ENCODE measurements at places on chromosomes 6 and 20.

DNA sequence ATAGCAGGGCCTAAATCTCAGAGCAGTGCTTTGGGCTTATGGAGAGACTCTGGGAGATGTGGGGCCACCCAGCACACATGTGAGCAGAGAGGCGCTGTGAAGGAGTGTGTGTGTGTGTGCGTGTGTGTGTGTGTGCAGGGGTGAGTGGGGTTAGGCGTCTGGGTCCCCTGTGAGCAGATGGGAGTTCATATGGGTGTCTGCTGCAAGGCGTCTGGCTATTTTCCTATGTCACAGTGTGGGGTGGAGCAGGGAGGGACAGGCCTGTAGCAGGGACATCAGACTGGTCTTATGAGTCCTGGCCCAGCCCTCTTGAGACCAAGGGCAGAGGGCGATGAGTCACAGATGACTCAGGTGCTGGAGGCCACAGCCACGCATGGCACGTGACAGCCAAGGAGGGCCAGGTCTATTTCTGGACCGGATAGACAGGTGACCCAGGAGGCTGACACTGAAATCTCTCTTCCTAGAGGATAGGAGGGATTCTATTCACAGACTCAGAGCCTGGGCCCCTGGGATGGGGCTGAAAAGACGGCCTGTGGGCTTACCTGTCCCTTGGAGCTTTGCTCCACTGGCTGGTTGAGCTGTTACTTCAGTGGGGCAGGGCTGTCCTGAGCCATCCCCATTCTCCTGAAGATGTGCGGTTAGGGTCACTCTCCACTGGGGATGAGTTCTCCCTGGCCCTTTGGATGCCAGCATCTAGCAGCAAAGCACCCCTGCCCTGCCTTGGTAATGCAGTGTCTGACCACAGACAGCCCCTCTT, 28.9 kb downstream of the VEGFA start:
- DNase-seq, result no peak

- DNase-seq, result no peak
Measured at GRCh38 chr6:151092591-151092990, 147.2 kb upstream of the AKAP12 start.

DNA sequence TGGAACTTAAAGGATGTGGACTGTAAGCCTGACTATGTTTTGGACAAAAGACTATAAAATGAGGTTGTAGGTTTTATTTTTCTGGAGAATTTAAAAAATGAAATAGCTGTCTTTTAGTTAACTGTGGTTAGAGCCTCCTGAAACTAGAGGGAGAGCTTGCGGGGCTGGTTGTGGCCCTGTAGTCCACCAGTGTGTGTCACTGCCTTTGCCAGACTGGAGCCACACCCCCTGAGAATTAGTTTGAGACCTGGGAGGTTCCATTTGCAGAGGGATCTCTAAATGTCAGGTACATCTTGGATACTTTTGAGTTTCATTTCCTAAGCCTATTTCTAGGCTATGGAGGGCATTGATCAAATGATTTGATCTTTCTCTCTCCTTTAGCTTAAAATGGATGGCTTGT, 20.8 kb downstream of the ZC2HC1B start:
- DNase-seq, result no peak

DNA sequence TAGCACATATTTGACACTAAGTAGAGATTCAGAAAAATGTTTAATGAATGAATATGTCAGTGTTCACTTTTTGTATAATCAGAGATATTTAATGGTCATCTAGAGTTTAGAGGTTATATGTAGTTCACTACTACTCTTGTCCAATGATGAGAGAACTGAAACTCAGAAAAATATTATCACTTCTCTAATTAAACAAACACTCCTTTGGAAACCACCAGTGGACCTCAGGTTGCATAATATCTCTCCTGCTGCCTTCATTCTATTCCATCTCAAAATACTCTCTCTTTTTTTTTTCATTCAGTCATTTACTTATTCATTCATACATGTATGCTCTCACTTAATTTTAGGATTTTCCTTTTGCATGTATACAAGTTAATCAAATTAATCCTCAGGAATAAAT, 423.1 kb upstream of the RNF217 start:
- no peak for DNase-seq

GRCh38 chr6:29708432-29709179, 14.6 kb upstream of the HLA-F start:
- DNase-seq, result no peak

GRCh38 chr20:59178983-59179595, 15.5 kb downstream of the ZNF831 start:
- no peak for DNase-seq

- DNase-seq, result no peak
Measured at GRCh38 chr20:15922556-15922955, 650.7 kb downstream of the KIF16B start.

DNA sequence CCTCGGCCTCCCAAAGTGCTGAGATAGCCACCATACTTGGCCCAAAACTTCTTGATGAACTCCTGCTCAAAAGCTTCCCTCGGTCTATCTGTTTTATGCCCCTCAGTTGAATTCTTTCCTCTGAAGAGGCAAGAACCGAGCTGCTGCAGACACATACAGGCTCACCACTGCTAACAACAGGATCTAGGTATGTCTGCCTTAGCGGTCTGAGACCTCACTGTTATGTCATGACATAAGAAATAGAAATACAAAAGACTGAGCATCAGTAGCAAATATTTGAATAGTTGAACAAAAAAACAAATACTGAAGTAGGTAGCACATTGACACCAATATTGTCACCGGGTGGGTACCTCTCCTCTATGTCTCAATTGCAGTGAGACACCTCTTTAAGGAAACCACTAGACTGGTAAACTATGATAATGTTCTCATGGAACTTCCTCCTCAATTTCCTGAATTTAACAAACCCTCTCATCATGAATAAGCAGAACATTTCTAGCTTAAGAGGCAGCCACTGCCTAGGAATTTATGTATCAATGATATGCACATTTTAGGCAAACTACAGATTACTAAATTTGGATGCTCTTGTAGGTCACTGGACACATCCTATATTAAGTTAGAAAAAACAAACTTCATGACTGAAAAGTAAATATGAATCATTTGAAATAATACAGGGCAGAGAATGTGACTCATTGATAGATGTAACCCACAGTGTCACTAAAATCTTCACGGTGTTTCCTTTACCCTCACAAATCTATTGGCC, 9.4 kb upstream of the STXBP5 start:
- DNase-seq, result no peak

DNA sequence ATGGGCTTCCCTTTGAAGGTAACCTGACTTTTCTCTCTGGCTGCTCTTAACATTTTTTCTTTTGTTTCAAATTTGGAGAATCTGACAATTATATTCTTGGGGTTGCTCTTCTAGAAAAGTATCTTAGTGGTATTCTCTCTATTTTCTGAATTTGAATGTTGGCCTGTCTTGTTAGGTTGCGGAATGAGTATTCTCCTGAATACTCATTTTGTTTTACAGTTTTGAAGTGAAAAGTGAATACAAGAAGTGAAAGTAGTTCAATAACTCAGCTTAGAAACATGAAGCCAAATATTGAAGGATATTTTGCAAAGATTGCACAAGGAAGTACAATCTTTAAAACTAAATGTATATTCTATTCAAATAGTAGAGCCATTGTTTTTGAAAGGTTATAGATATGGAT, 120.2 kb upstream of the MAP3K4 start:
- DNase-seq, result peak; percentile 10

GRCh38 chr20:37877832-37878772, 24.8 kb upstream of the VSTM2L start:
- no peak for DNase-seq

GRCh38 chr6:111230351-111231089, 143.2 kb downstream of the SLC16A10 start:
- DNase-seq, result no peak

- DNase-seq, result no peak
Measured at GRCh38 chr6:90572856-90573255, 14.0 kb downstream of the MAP3K7 start.

DNA sequence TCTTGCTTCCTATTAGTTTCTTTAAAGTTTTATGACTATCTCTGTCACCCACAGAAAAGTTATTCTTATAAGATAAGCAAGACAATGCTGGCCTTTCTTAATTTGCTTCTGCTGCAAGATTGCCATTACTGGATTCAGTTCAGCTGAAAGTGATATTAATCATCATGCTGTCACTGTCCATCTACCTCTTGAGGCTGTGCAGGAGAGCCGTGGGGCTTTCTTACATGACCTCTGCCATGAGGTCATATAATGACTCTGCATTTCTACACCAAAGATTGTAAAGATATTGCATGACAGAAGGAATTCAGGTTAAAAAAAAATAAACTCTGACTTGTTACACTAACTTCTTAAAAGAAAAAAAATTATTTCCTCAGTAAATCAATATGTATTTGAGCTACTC, 106.9 kb downstream of the TRDN start:
- DNase-seq, result no peak

- no peak for DNase-seq
Measured at GRCh38 chr20:13118676-13119075, 102.4 kb upstream of the ISM1 start.
